Putamen (tissue), 1 donor: ENCODE measurements at places on chromosomes 7 and 10.

DNA sequence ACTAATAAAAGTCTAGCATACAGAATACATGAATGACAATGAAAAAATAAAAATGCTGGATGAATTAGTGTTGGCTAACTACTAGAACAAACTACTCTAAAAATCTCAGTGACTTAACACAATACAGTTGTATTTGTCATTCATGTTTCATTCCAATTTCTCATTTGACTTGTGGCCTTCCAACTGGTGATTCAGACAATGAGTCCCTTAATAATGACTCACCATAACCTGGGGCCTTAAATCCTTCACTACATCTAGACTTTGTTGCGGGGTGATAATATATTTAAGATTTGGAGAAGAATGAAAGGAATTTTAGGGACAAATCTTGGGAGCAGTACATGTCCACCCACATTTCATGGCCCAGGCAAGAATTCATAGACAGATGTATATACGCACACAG is 90.5 kb upstream of the POM121L12 start:
- DNase-seq, result no peak

GRCh38 chr10:95181726-95182125 is 12.3 kb upstream of the ACSM6 start:
- no peak for DNase-seq

GRCh38 chr7:105577251-105577650 is 4.0 kb downstream of the EFCAB10 start:
- DNase-seq, result no peak

- no peak for DNase-seq
These were observed 874 bp downstream of the GIMAP5 start for GRCh38 chr7:150738092-150738491.

DNA sequence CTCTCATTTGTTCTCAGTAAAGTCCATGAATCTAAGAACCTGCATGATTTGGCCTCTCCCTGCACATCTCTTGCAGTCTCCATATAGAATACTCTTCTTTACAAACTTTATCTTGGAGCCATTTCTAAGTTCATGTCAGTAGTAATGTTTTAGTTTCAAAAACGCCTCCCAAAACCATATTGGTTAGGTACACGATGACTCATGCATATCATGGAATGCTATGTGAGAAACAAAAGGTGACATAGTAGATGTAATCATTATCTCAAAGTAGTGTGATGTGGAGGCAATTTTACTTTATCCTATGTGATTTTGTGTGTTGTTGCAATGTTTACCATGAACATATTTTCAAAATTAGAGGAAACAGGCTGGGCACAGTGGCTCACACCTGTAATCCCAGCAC is 520.7 kb downstream of the KCNMA1 start:
- no peak for DNase-seq

DNA sequence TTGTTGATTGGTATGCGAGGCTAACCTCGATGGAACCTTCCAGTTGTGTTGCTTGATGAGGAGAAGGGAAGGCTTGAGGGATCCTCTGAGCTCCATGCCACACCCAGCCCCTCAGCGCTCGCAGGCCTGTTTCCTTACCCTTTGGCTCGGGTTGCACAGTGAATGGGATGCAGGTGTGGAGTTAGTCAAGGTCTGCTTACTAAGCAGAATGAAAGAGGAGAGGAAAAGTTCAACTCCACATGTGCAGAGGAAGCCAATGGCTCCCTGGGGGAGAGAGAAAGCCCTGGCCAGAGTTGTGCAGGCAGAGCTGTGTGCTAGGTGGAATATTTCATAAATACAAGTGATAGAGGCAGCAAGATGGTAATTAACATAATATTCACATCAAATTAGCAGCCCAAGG is 85.5 kb downstream of the JCAD start:
- DNase-seq, result no peak

DNA sequence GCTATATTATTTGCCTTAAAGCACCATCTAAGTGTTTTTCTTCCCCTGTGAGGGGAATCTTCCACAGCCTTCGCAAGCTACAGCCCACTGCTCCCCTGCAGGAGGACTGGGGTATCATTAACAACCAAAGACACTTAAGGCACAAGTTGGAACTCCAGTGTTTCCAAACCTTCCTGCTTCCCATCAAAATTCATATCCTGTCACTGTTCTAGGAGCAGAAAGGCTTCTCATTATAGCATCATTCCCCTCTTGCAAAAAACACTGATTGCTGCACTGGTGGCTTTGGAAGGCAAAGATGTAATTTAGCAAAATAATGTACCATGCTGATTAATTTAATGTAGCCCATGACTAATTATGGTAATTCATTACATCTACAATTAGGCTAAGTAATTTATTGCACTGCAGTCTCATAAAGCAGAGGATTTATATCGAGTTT is 207.2 kb downstream of the SKAP2 start:
- DNase-seq, result no peak

DNA sequence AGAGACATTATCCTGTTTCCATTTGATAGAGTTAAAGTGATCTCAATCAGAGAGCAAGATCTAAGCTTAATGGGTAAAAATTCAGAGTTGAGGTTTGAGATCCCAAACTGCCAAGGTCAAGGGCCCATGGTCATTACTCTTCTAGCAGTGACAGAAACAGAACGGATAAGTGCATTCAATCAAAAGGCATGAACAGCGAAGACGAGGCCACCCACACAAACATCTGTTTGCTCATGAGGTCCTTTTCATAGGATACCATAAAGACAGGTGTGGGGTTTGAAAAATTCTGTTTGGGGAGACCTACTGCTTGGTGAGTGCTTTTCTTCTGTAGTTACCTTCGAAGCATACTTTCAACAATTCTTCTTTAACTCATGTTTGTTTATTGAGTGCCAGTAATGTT is 58.3 kb downstream of the SEMA3C start:
- DNase-seq, result no peak

DNA sequence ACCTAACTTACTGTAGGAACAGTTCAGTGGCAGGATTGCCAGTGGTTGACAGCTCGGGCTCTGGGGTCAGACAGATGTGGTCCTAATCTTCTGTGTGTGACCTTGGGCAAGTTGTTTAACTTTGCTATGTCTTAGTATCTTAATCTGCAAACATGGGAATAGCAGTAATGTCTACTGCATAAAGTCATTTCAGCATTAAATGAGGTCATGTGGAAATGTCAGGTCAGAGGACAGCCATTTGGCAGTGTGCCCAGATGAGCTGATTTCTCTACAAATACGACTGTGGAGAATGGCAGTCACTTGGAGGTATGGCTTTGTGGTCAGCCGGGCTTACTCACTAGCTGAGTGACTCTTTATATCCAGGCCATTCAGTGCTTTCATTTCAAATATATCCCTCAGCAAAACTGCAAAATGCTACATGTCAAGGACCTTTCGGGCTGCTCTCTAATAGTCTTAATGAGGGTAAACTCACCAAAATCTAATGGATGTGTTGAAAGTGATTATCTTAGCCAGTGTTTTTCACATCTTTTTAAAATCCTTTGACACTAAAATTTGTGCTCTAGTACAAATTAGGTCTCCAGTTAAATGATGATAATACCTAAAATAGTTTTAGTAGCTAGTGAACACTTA is 171.4 kb downstream of the ST7 start:
- no peak for DNase-seq

- DNase-seq, result no peak
These were observed 25.6 kb upstream of the TMEM26 start for GRCh38 chr10:61478621-61479312.

DNA sequence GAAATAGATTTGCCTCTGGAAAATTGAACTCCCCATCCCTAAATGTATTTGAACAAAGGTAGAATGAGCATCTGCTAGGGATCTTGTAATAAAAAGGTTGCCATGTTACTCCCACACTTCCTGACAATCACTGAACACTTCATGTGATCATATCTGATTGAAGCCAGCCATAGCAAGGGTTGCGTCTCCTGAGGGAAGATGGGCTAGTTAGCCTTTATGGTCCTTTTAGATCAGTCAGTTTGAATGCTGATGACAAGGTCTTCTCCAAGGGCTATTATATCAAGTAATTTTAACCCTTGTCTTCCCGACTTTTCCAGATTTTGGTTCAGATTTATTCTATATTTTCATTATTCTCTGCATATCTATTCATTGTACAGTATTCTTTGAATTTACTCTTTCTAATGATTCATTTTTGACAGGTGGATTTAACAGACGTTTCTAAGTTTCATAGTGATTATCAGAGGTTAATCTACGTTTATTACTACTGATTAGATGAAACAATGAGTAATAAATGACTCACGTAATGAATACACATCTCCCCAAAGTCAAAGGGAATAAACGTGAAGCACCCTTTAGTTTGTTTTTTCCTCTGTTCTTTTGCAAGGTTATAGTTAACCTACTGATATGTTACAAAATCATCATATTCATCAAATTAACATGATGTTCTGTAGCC is 28.1 kb downstream of the CSGALNACT2 start:
- DNase-seq, result peak; percentile 34

DNA sequence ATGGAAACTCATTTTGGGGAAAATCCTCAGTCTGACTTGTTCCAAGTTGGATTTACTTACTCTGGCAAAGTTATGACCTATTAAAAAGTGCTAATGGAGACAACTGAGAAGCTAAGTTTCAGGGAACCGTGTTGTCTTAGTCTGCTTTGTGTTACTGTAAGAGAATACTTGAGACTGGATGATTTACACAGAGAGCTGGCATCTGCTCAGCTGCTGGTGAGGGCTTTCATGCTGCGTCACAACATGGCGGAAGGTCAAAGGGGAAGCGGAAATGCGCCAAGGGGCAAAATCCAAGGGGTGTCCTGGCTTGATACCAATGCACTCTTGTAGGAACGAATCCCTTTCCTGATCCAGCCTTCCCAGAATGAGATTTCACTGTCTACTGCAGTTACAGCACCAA is 46.4 kb downstream of the MTURN start:
- DNase-seq, result no peak

DNA sequence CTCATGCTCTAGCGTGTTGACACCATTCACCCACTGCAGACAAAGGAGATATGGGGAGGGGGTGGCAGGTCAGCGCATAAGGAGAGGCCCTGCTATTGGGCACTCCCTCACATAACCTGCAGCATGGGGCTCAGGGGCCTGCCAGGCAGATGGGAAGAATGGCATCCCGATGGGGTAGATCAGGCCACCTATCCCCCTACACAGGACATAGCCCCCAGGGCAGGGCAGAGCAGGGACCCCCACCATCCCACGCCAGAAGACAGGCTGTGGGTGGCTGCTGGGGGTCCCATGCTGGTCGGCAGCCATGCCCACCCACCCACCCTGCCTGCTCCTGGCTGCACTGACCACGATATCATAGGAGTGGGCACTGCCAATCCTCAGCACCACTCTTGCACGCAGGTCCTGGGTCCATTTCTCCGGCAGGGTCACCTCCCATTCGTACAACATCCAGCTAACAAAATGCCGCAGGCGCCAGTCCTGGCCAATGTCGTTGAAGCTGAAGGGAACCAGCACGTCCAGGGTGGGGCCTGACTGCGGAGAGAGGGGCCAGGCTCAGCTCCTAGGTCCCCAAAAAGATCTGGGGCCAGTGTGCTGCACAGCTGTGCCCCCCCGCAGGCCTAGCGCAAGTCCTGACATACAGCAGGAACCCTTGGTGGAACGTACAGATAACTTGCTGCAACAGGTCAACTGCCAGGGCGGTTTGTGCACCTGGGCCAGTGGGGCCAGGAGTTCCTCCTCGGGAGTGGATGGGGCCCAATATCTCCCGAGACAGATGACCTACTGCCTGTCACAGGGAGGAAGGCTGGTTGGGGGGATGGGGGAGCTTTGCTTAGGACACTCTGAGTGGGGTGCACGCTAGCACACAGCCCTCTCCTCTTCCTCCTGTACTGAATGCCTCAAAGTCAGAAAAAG is 45.9 kb upstream of the ZNF479 start:
- DNase-seq, result no peak

- DNase-seq, result no peak
These were observed 6.8 kb upstream of the EIF3A start for GRCh38 chr10:119087271-119087882.

GRCh38 chr10:60823324-60823723 is 45.0 kb downstream of the CDK1 start:
- no peak for DNase-seq

DNA sequence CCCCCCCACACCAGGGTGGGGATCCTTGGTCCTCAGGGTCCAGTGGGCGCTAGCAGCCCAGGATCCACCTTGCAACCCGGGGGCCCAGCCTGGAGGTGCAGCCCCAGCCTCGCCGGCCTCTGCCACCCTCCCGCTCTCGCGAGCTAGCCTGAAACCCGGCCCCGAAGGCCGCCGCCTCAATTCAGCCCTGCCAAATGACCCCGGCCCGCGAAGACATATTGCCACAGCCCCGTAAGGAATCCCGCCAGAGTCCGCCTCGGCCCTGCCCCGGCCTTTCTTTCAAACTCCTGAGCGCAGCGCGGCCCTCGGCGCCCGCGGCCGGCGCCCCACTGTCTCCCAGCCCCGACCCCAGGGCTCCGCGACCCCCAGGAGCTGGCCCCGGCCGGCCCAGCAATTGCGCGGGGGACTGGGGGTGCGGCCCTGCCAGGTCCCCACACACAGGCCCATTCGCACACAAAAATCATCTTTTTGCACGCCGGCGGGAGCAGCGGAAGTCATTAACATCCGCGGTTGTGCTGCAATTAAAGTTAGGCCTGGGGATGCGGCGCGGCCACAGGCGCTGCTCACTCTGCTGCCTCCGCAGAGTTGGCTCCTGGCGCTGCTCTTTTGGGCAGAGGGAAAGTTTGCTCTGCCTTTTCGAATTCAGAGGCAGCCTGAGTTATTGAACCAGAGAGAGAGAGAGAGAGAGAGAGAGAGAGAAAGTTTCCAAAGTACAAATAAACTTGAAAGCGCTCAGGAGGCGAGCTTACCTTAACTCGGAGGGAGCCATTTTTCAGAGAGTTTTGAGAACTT is 4.0 kb downstream of the HOXA5 start:
- DNase-seq, result no peak

- no peak for DNase-seq
These were observed 124.9 kb upstream of the RHEB start for GRCh38 chr7:151644554-151644953.

DNA sequence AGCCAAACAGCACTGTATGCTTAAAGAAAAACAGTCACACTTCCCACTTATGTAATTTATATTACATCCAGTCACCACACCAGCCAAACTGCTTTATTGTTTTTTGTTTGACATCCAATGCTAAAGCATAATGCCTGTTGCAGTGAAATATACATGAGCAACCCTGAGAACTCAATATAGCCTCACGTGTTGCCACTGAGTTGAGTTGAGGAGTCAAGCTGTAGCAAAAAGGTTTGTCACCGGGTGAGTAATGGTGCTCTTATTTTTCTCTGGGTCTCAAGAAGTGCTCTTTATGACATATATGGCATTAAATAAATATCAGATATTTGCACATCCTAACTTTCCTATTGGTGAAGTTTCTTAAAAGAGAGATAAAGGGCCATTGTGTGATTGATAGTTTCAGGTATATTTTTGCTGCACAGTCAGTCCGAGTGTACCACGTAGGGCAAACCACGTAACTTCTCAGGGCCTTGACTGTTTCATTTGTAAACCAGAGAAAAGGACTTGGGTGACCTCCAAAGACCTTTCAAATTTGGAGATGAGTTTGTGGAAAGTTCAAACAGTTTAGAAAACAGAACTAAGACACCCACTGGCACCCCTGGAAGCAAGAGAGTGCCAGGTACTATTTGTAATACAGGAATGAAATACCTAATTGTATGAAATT is 168.5 kb downstream of the CFTR start:
- no peak for DNase-seq

GRCh38 chr10:92690211-92690914 is 608 bp downstream of the HHEX start:
- peak; percentile 27 for DNase-seq

- no peak for DNase-seq
These were observed 457 bp downstream of the ACADSB start for GRCh38 chr10:123009105-123009820.

GRCh38 chr7:106807474-106807873 is 57.6 kb upstream of the PIK3CG start:
- DNase-seq, result no peak

GRCh38 chr7:143460271-143460979 is 17.2 kb downstream of the TAS2R60 start:
- no peak for DNase-seq
